ENCODE measurements at places on chromosomes 5 and 9.

DNA sequence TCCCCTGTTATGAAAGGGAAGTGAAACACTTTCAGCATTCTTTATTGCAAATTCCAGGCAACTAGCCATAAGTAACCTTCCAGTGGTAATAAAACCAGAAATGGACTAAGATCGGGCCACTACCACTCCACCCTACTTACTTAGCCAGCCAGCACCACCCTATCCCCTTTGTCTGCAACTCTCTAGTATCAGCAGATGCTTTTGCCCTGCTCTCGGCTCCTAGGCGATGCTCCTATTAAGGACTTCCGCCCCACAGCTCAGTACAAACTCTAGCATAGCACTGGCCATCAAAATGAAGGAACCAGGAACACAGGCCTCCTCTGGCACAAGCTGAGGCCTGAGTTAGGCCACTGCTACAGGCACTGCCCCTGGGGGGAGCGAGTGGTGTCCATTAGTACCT is 81.2 kb downstream of the GLDC start:
- no peak for DNase-seq

- no peak for DNase-seq
Measured at GRCh38 chr5:9431496-9432258, 114.2 kb downstream of the SEMA5A start.

GRCh38 chr9:73402081-73403028 is 250.7 kb downstream of the ANXA1 start:
- DNase-seq = no peak

DNA sequence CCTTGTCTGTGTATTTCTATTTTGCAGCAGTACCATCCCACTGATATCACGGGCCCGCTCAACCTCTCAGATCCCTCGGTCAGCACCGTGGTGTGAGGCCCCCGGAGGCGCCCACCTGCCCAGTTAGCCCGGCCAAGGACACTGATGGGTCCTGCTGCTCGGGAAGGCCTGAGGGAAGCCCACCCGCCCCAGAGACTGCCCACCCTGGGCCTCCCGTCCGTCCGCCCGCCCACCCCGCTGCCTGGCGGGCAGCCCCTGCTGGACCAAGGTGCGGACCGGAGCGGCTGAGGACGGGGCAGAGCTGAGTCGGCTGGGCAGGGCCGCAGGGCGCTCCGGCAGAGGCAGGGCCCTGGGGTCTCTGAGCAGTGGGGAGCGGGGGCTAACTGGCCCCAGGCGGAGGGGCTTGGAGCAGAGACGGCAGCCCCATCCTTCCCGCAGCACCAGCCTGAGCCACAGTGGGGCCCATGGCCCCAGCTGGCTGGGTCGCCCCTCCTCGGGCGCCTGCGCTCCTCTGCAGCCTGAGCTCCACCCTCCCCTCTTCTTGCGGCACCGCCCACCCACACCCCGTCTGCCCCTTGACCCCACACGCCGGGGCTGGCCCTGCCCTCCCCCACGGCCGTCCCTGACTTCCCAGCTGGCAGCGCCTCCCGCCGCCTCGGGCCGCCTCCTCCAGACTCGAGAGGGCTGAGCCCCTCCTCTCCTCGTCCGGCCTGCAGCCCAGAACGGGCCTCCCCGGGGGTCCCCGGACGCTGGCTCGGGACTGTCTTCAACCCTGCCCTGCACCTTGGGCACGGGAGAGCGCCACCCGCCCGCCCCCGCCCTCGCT is 1.9 kb downstream of the LRRC26 start:
- peak; percentile 82 for DNase-seq

- peak; percentile 89 for DNase-seq
Measured at GRCh38 chr5:909086-909485, 16.4 kb downstream of the TRIP13 start.

- DNase-seq = no peak
Measured at GRCh38 chr9:110571801-110572483, 7.6 kb downstream of the SVEP1 start.

DNA sequence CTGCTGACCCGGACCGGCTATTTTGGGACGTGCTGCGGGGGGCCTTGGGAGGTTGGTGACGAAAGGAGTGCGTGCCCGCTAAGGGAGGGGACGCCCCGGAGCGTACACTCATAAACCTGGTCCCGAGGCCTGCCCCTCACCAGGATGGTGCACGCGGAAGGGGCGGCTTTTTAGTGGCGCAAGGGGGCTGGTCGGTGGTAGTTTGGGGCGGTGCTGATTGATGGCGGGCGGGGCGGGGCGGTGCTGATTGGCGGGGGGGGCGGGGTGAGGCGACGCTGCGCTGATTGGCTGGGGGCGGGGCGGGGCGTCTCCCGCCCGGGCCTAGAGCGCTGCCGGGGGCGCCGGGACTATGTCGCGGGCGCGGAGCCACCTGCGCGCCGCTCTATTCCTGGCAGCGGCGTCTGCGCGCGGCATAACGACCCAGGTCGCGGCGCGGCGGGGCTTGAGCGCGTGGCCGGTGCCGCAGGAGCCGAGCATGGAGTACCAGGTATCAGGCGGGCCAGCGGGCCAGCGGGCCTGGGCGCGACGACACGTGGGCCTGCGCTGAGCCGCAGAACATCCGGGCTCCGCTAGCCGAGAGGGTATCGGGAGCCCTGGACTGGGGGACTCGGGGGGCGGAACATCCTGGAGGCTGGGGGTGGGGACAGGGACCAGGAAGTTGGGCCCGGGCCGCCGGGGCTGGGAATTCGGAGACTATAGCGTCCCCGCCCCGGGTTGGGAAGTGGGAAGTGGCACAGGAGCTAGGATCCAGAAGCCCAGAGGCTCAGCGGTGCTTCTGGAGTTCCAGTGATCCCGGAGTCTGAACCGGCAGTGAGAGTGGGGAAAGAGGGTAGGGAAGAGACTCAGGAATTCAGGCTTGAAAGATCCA is at the start of gene FPGS:
TSS of gene FPGS (plus strand) at position 307 of the 868 bp plus-strand sequence. CDS start at position 350, 43 bp downstream.
- DNase-seq = peak; percentile 93

DNA sequence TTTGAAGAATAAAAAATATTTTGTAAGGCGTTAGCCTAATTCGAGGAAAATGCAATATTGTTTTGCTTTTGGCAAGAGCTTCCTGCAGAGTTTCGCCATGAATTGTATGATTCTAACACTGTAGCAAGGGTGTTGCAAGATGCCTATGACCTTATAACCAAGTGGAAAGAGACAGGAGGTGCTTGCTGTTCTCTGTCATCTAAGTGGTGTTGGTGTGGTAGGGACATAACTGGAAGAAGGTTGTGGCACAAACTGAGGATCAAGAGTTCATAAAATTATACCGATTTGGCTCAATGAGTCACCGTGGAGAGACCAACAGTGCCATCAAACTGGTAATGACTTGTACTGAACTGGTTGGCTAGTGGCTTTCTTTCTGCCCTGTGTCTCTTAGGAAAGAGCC is 6.3 kb downstream of the STC2 start:
- no peak for DNase-seq

DNA sequence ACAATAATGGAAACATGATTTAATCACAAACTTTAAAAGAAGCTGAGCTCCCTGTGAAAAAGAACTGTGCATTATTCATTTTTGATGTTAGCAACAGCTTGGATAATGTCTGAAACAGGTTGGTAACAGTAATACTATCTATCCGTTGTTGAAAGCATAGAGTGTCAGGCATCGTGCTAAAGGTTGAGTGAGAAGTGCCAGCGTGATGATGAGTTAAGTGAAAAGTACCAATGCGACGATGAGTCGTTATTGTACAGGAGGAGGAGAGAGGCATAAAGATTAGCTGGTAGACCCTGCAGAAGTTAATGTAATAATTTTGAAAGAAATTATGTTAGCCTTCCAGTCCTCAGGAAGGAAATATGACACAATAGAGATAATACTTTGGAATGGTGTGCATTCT is 593.6 kb downstream of the MAT2B start:
- DNase-seq = no peak
